ENCODE measurements at places on chromosomes 11 and 22. TPM values are rescaled to one million over a fixed set of nuclear protein-coding genes. Genes with fewer than 3 reads are reported as not detected.

Gene MIAT
- 58.7 TPM for total RNA-seq

Gene SLC25A22
- total RNA-seq, result 32.2 TPM

Gene RAB39A
- 0.71 TPM for total RNA-seq

Gene RIMBP3B
- total RNA-seq, result 0.15 TPM

Gene OR56A4
- not detected for total RNA-seq

Gene TUB
- total RNA-seq, result 0.58 TPM
